ENCODE measurements at places on chromosomes 11 and 22.

GRCh38 chr11:113991718-113992458, 17.0 kb downstream of the HTR3A start:
- no peak for DNase-seq

- DNase-seq, result no peak
Measured at GRCh38 chr11:118524356-118524755, 2.9 kb upstream of the TTC36 start.

GRCh38 chr22:50233223-50233622, 11.6 kb downstream of the TUBGCP6 start:
- no peak for DNase-seq

- no peak for DNase-seq
Measured at GRCh38 chr11:20162824-20163782, 2.8 kb upstream of the DBX1 start.

DNA sequence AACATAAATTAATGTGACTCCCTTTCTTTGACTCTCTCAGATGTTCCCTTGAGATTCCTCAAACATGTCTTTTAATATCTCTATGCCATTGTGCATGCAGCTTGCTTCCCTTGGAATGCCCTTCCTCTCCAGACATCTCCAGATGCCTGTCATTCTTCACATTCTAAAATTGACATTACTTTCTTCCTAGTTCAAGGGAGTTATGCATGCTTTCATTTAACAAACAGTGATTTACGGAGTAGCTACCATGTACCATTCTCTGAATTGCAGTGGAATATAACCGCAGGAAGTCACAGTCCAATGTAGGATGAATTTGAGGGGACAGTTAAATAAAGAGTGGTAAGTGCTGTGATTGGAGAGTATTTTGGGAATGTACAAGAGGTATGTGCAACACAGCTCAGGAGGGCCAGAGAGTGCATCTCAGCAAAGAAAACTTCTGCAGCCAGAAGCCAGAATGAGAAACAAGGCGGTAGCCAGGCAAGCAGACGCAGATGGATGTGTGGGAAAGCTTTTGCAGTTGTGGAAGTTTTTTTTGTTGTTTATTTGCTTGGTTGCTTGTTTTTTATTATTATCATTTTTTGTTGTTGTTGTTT, 18.7 kb downstream of the MMP10 start:
- DNase-seq, result peak; percentile 67
